ENCODE measurements at places on chromosomes 4 and X.

- DNase-seq, result no peak
These were observed 74.9 kb downstream of the METTL14 start for GRCh38 chr4:118760092-118760491.

GRCh38 chrX:132737743-132738142, 220.7 kb downstream of the HS6ST2 start:
- peak; percentile 25 for DNase-seq

- no peak for DNase-seq
These were observed 958.0 kb downstream of the RPA4 start for GRCh38 chrX:97841544-97842179.

- DNase-seq, result no peak
These were observed 67.7 kb downstream of the MCF2 start for GRCh38 chrX:139640259-139640658.

GRCh38 chrX:79117078-79117477, 27.4 kb upstream of the GPR174 start:
- DNase-seq, result no peak

GRCh38 chrX:46326161-46326560, 219.1 kb downstream of the ZNF674 start:
- no peak for DNase-seq

DNA sequence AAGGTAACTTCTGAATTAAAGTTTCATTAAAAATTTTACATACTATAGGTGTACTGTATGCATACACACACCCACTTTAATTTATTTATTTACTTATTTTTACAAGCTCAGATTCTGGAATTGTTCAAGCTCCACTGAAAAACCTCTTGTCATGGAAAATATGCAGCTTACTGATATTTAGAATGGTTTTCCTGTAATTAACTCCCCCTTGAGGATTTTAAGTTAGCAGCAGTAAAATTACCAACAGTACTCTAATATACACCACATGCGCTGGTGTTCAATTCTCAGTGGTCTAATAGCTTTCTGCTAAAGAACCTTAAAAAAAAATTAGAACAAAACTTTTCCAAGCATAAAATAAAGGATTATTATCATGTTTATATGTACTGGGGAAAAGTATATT, 12.0 kb downstream of the MAB21L2 start:
- no peak for DNase-seq

GRCh38 chr4:31089815-31090214, 369.6 kb downstream of the PCDH7 start:
- DNase-seq, result no peak

All from activated gamma-delta T cell treated with anti-CD3 and anti-CD28 coated beads, Interleukin-2, amount 50 U/mL, for 16 hours (primary cell).